ENCODE measurements at places on chromosomes 1 and 21. TPM values are rescaled to one million over a fixed set of nuclear protein-coding genes. Genes with fewer than 3 reads are reported as not detected.

DNA sequence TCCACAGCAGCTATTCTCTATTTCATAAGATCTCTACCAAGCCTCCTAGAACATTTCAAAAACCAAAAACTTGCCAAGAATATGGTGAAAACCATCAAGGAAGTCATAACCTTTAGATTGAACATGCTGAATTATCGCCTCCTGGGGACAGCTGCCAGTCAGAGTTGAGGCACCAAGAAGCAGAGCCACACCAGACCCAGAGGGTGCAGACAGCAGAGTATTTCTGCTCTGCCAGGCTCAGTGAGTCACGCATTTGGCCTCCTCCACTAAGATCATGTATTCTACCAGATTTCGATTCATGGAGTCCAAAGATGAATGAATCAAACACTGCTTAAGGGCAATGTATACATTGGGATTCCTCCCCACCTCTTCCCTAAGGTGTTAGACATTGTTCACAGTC is 2.1 kb downstream of the F3 start:
- H3K27ac ChIP-seq = peak overlapping the region; percentile 96
- H3K27me3 ChIP-seq = no peaks in the 10 kb centered on the region
- DNase-seq = peak; percentile 45
- peak overlapping the region; percentile 86 for H3K4me3 ChIP-seq

- peaks cover 3% of the 10 kb centered on the region for H3K27me3 ChIP-seq
- no peak overlapping the region for H3K4me3 ChIP-seq
- DNase-seq = no peak
- peaks cover 25% of the 10 kb centered on the region for H3K4me1 ChIP-seq
- H3K27ac ChIP-seq = peak overlapping the region; percentile 65
These were observed 3.6 kb downstream of the C1orf232 start for GRCh38 chr1:26164861-26165842.

DNA sequence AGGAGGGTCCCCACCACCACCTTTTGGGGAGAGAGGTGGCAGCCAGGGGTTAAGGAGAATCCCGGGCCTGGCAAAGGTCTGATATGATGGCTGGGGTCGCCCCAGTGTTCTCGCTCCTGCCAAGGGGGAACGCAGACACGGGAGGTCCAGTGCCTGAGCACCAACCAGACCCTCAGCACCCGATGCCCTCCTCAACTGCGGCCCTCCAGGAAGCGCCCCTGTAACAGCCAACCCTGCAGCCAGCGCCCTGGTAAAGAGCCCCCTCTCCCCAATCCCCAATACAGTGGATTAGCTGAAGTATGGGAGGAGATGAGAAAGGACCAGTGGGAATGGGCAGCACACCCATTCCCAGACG is 10.4 kb downstream of the ADAMTSL4 start:
- peak overlapping the region; percentile 99 for H3K27ac ChIP-seq
- H3K27me3 ChIP-seq = no peaks in the 10 kb centered on the region
- peaks cover 8% of the 10 kb centered on the region for H3K36me3 ChIP-seq
- peak overlapping the region; percentile 58 for H3K4me3 ChIP-seq

Gene PTGFR
- 4.7 TPM for total RNA-seq

Gene CELF3
- not detected for total RNA-seq

DNA sequence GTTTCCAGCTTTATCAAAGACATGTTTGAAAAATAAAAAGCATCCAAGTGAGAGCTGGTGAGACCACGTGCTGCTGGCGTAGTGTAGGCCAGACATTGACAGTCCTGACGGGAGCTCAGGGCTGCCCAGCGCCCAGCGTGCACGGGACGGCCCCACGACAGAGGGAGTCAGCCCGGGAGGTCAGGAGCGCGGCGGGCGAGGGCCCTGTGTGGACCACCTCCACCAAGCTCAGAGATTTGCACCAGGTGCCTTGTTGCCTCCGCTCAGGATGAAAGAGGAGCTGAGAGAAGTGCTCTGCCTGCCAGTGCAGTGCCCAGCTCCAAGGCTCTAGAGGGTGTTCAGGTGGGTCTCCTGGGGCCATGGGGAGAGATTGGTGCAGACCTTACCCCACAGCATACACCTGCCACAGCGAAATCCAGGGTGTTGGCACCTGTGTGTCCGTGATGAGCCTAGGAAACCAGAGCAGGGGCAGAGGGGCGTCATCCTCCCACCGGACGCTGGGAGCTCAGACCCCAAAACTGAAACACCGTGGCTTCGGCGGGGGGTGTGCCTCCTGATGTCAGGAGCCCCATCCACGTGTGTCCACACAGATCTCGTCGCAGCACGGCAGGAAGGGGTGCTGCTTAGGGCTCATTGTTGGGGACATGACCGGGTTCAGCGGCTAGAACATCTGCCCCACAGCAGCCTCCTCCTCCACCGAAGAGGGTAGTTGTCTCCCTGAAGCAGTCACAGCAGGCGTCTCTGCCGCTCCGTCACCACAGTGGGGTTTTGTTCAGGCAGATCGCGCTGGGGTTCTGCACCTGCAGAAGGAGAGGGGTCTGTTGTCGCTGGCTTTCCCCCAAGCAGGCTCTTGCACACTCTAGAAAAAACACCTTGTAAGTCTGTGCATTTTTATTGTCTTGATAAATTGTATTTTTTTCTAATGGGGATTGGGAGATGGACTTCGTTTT is 64.2 kb downstream of the POFUT2 start:
- no peak overlapping the region for H3K4me3 ChIP-seq
- H3K27me3 ChIP-seq = no peaks in the 10 kb centered on the region
- no peak overlapping the region for H3K27ac ChIP-seq
- H3K4me1 ChIP-seq = peaks cover 2% of the 10 kb centered on the region
- H3K36me3 ChIP-seq = peaks cover 20% of the 10 kb centered on the region

DNA sequence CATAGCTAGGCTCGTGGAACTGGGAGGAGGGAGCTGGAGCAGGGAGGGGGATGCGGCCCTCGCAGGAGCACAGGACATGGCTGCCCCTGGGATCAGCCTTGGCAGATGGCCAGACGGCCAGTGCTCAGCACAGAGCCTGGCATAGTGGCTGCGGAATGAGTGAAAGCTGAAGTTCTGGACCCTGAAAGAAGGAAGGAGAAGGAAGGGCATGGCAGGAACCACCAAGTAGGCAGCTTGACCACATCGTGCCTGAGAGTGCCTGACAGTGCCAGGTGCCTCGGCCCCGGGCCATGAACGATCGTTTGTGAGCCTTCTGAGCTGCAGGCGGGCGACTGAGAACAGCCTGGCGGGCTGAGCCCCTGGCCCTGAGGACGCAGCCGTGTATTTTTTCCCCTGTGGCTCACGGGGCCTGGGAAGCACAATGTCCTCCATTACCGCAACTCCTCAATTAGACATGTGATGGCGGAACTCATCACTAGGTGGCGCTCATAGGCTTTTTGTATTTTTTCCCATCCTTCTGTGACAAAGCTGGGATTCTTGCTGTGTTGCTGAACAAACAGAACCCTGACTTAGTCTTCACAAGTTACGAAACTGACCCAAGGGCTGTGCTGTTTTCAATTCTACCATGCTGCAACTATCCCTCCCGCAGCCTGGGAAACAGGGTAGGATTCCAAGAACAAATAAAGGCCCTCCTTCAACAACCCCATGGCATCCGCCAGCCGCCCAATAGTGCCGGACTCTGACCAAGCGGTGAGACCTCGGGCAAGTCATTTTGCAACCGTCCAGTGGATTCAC is 29.9 kb upstream of the TMEM61 start:
- H3K27me3 ChIP-seq = no peaks in the 10 kb centered on the region
- H3K36me3 ChIP-seq = no peaks in the 10 kb centered on the region
- peaks cover 11% of the 10 kb centered on the region for H3K4me1 ChIP-seq
- peak overlapping the region; percentile 17 for H3K4me3 ChIP-seq
- no peak overlapping the region for H3K27ac ChIP-seq
- DNase-seq = peak; percentile 74

Gene FCRL2
- 0.55 TPM for total RNA-seq

Gene SEMA6C
- 6.9 TPM for total RNA-seq

DNA sequence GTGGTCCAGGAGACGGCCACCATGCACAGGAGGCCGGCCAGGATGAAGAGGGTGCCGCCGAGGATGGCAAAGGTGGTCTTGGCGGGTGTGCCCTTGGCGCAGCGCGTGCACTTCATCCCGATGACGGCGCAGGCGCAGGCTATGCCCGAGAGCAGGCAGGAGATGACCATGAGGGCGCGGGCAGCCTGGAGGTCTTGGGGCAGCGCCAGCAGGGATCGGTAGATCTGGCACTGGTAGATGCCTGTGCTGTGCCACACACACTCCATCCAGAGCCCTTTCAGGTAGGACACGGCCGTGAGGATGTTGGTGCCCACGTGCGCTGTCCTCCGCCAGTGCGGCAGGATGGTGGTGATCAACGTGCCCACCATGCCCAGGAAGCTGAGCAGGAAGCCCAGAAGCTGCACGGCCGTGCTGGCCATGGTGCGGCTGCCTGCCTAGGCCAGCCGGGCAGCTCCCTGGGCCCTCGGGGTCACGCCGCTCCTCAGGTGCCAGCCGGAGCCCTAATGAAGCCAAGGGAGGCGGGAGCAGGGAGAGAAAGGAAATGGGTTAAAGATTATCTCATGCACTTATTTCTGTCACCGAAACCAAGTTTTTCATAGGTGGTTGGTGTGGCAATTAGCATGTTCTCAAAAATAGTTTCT is 18.5 kb downstream of the CLDN14 start:
- no peak overlapping the region for H3K27ac ChIP-seq
- DNase-seq = peak; percentile 75
- no peak overlapping the region for H3K4me3 ChIP-seq
- no peaks in the 10 kb centered on the region for H3K27me3 ChIP-seq
- H3K36me3 ChIP-seq = no peaks in the 10 kb centered on the region
- H3K4me1 ChIP-seq = no peaks in the 10 kb centered on the region

Gene LAPTM5
- total RNA-seq = 624 TPM

GRCh38 chr1:211742272-211742671 is 66.9 kb upstream of the NEK2 start:
- H3K27ac ChIP-seq = no peak overlapping the region
- H3K27me3 ChIP-seq = no peaks in the 10 kb centered on the region
- H3K4me3 ChIP-seq = no peak overlapping the region
- no peak for DNase-seq

Gene TMEM59
- 423 TPM for total RNA-seq

GRCh38 chr1:64182207-64182606 is 21.2 kb upstream of the UBE2U start:
- H3K36me3 ChIP-seq = no peaks in the 10 kb centered on the region
- DNase-seq = no peak
- no peak overlapping the region for H3K27ac ChIP-seq
- H3K4me1 ChIP-seq = no peaks in the 10 kb centered on the region
- H3K27me3 ChIP-seq = no peaks in the 10 kb centered on the region

DNA sequence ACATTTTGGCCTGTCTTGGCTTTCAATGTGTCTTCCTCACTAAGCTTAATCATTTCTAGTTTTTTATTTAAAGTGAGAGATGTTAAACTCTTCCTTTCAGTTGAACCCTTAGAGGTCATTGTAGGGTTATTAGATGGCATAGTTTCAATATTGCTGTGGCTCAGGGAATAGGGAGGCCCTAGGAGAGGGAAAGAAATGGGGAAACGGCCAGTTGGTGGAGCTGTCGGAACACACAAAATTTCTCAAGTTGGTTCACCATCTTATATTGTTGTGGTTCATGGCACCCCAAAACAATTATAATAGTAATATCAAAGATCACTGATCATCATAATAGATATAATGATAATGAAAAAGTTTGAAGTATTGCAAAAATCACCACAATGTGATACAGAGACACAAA is 31.4 kb upstream of the KAZN start:
- H3K36me3 ChIP-seq = no peaks in the 10 kb centered on the region
- no peaks in the 10 kb centered on the region for H3K4me1 ChIP-seq
- H3K4me3 ChIP-seq = no peak overlapping the region
- H3K27me3 ChIP-seq = no peaks in the 10 kb centered on the region

Gene KIAA0040
- total RNA-seq = 52.0 TPM

GRCh38 chr1:1081311-1082238 is 7.5 kb upstream of the RNF223 start:
- peaks cover 14% of the 10 kb centered on the region for H3K4me1 ChIP-seq
- peaks cover 10% of the 10 kb centered on the region for H3K36me3 ChIP-seq
- no peak overlapping the region for H3K27ac ChIP-seq
- no peaks in the 10 kb centered on the region for H3K27me3 ChIP-seq
- no peak overlapping the region for H3K4me3 ChIP-seq

Gene EFNA1
- total RNA-seq = 158 TPM
